HuH-7 (cell line): ENCODE measurements at places on chromosomes 11 and 22.

- DNase-seq: no peak
Observed at GRCh38 chr11:108780119-108780518, 115.2 kb downstream of the DDX10 start.

DNA sequence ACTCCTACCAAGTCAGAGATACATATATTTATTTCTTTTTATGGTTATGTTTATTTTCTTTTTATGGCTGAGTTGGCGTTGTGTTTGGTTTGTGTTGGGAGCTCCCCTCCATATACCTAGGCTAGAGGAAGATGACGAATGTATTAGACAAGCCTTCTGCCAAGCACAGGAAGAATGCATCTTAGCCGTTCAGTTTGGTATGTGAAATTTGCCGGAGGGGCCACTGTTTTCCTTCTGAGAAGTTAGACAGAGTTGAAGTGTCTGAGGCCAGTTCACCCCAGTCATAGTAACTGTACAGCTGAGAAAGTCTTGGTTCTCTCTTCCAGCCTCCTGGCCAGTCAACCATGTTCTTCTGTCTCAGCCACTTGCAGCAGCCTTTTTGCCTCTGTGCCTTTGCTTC lies 29.8 kb downstream of the TEAD1 start:
- no peak for DNase-seq

DNA sequence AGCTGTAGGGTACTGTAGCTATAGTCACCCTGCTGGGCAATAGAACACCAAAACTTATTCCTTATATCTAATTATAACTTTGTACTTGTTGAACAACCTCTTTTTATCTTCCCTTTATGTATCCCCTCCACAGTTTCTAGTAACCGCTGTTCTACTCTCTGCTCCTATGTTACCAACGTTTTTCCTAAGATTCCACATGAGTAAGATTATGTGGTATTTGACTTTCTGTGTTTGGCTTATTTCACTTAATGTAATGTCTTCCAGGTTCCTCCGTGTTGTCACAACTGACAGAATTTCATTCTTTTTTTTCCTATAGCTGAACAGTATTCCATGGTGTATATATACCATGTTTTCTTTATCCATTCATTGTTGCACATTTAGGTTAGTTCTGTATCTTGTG lies 258.4 kb downstream of the DYNC2H1 start:
- no peak for DNase-seq

- peak; percentile 51 for DNase-seq
Observed at GRCh38 chr11:123122341-123122740, 60.4 kb upstream of the HSPA8 start.

DNA sequence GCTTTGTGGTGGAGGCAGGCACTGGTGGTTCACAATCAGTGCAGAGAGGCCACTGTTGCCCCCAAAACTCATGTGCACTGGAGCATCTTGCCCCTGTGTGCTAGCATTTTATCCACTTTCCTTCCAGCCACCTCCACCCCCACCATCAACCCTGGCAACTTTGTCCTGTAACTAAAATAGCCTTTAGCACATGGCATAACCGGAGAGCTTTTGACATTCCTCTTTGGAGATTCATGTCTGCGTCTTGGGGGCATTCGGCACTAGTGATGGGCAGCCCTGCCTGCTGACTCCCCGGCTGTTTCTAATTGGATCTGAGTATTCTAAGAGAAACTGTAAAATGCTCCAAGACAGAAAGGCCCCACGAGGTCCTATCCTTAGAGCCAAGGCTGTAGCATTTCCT lies 15.8 kb downstream of the SHISA8 start:
- DNase-seq: no peak

GRCh38 chr22:46738647-46739093 lies 618 bp upstream of the CERK start:
- no peak for DNase-seq

- no peak for DNase-seq
Observed at GRCh38 chr11:80846442-80846841, 1405.6 kb upstream of the TENM4 start.

DNA sequence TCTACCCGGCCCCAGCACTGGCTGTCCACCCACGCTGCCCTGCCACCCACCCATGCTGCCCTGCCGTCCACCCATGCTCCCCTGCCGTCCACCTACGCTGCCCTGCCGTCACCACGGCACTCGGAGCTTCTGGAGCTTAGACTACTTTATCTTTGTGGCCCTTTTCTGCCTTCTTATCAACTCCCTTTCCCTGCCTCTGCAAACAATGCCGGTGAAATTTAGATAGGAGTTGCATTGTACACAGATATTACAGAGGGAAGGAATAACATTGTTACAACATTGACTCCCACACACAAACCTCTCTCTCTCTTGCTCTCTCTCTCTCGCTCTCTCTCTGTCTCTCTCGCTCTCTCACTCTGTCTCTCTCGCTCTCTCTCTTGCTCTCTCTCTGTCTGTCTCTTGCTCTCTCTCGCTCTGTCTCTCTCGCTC lies 33.7 kb upstream of the BRSK2 start:
- DNase-seq: peak; percentile 67

- no peak for DNase-seq
Observed at GRCh38 chr22:50047346-50047745, 10.8 kb downstream of the TTLL8 start.

GRCh38 chr11:61091373-61092279 lies 10.7 kb upstream of the CD5 start:
- no peak for DNase-seq

- DNase-seq: no peak
Observed at GRCh38 chr11:18313965-18314763, 7.8 kb downstream of the HPS5 start.

GRCh38 chr11:78564490-78565467 lies 9.9 kb downstream of the NARS2 start:
- no peak for DNase-seq

- DNase-seq: no peak
Observed at GRCh38 chr11:55673860-55674259, 11.9 kb downstream of the OR4C6 start.

GRCh38 chr11:7520011-7520942 lies 6.5 kb downstream of the PPFIBP2 start:
- no peak for DNase-seq

DNA sequence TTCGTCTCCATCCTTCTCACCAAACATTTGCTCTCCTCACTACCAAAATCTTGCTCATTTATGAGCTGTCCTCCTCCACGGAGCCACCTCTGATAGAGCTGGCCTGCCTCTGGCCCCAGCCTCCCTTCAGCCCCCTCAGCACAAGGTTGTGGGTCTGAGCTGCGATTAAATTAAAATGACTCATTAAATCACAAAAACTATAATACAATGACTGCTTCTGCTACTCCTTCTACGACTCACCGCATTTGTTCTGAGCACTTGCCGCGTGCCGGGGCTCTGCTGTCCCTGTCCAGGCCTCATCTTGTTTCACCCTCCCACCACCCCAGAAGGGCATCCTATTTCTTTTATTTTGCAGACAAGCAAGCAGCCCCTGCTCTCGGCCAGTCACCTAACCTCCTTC lies 49.2 kb upstream of the TIMP3 start:
- no peak for DNase-seq

- no peak for DNase-seq
Observed at GRCh38 chr22:47625013-47625385, 862.5 kb downstream of the TBC1D22A start.

GRCh38 chr22:41952713-41953112 lies 763 bp downstream of the SMIM45 start:
- no peak for DNase-seq

- no peak for DNase-seq
Observed at GRCh38 chr22:42977569-42977968, 37.4 kb downstream of the PACSIN2 start.

DNA sequence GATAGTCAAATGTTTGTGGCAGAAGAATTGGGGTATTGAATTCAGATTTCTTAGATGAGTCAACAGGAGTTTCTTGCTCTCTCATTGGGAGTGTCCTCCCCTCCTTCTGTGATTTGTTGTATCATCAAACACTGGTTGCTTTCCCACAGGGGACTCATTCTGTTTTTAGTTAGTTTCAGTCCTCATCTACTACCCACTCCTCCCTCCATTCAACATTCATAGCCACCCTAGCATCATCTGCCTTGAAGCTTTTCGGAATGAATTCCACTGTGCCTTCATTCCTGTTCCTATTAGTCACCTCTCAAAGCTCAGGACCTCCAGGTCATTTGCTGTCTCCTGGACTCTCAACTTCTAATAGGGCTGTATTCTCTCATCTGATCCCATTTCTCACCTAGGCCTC lies 31.5 kb upstream of the RAB38 start:
- no peak for DNase-seq

DNA sequence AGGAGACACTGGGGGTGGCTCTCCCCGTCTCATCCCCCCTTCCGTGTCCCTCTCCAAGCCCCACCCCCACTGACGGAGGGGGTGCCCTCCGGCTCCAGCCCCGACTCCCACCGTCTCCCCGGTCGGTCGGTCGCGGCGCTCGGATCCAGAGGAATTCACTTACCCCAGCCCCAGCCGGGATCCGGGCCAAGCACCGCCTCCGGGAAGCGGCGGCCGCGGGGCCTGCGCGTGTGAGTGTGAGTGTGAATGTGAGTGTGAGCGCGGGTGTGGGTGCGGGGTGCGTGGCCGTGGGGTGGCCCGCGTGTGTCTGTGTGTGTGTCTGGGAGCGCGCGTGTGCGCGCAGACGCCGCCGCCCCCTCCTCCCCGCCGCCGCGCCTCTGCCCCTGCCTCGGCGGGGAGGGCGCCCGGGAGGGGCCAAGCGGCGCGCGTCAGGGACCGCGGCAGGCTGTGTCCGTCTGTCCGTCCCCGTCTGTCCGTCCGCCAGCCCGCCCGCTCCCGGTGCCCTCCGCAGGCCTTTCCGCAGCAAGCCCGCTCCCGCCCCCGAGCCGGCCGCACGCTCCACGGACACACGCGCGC lies at the start of gene ELFN2:
ELFN2 (minus strand) TSS at position 345 of the 576 bp plus-strand sequence. CDS start 51,945 bp downstream, outside the sequence.
- peak; percentile 77 for DNase-seq

DNA sequence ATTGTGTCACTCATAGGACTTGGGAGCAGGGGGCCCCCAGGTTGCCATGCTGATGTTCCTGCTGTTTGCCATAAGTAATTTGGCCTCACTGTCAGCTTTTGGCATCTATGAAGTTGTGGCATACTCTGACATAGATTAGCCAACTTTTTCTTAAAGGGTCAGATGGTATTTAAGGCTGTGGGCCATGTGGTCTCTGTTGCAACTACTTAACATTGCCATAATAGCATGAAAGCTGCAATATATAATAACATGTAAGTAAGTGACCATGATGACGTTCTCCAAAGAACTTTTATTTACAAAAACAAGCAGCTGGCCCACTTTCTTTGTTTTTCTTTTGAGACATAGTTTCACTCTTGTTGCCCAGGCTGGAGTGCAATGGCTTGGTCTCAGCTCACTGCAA lies 2.2 kb upstream of the TMEM216 start:
- DNase-seq: no peak
